ENCODE measurements at places on chromosomes 16 and 17.

DNA sequence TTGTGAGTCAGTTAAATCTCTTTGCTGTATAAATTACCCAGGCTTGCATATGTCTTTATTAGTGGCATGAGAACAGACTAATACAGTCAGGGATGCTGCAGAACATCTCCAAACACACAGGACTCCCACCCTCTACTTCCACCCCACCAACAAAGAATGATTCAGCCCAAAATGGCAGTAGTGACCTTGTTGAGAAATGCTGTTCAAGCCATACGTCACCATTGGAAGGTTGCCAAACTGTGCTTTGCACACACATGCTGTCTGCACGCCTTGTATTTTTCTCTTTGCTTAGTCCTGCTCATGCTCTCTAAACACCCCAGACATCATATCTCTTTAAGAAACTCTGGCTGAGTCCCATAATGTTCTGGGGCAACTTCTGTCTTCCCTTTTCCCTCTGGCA lies 589.6 kb downstream of the WWOX start:
- no peak overlapping the region for H3K27ac ChIP-seq
- no peaks in the 10 kb centered on the region for H3K27me3 ChIP-seq
- no peaks in the 10 kb centered on the region for H3K4me1 ChIP-seq
- no peak for DNase-seq

DNA sequence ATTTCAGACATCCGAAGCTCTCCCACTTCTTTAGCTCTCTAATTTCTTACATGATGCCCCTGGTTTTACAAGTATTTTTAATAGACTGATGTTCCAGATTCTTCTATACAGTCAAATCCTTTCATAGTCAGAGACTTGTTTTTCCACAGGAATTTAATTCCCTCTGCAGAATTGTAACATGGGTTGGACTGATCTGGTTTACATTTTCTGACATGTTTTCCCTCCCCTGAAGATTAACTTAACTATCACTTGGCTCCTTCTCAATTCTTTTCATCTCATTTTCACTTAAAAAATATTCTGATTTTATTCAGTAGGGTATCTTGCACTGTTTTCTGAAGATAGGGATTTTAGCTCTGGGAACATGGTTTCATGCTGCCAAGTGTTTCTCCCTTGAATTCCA lies 352.2 kb downstream of the MAF start:
- H3K36me3 ChIP-seq = no peaks in the 10 kb centered on the region
- no peak overlapping the region for H3K4me3 ChIP-seq
- no peak for DNase-seq
- no peak overlapping the region for H3K27ac ChIP-seq
- no peaks in the 10 kb centered on the region for H3K4me1 ChIP-seq

GRCh38 chr16:3696425-3697218 lies 20.7 kb downstream of the TRAP1 start:
- H3K27ac ChIP-seq = no peak overlapping the region
- H3K36me3 ChIP-seq = no peaks in the 10 kb centered on the region
- no peak for DNase-seq
- H3K4me1 ChIP-seq = no peaks in the 10 kb centered on the region

DNA sequence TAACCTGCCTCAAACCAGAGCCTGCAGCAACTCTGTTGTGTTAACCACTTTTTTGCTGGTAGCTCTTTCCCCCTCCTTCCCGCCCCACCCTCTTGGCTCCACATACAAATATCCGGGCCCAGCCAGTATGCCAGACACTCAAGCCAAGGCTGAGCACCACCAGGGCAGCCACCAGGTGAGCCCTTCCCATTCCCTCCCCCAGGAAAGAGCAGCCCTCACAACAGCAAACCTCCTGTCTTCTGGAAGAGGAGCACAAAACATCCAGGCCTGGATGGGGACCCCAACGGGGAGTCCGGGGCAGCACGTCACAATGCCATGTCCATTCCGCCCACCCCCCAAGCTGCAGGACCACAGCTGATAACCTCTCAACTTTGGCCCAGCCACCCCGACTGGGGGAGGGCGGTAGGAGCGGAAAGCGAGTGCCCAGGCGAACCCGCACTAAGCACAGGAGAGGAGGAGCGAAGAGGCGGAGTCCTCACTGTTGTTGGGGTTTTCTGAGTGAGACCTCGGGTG lies 757 bp downstream of the ORMDL3 start:
- DNase-seq = peak; percentile 29
- no peaks in the 10 kb centered on the region for H3K27me3 ChIP-seq
- peaks cover 43% of the 10 kb centered on the region for H3K4me1 ChIP-seq
- peak overlapping the region; percentile 55 for H3K4me3 ChIP-seq
- peaks cover 20% of the 10 kb centered on the region for H3K36me3 ChIP-seq
- no peak overlapping the region for H3K27ac ChIP-seq

DNA sequence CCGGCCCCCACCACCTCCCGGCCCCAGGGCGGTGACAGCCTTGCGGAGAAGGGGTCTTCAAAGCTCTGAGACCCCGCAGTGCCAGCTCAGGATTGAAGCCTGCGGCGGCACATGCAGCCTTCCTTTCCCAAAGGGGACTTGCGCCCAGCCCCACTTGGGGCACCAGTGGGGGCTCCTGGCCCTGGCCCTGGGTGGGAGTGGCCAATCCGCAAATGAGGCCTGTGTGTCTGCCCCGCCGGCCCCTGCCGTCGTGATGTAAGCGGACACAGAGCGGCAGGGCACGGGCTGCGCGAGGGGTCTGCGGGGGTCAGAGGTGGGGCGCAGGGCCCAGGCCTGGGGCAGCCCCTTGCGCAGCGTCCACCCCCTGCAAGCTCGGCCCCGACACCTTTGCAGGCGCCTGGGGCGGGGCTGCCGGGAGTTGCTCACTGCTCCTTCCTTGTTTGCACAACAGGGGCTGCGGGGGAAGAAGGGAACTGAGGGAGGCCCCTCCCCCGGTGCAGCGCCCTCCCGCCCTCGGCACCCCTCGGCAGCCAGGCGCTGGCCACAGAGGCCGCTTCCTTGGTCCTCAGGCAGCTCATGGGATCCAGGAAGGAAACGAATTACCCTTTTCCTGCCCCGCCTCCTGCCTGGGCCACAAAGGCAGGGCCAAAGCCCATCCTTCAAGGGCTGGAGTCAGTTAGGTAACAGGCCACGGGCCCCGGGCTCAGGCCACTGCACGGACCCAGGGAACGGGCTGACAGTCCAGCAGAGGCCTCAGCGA lies 2.9 kb downstream of the SLC16A3 start:
- H3K36me3 ChIP-seq = peaks cover 4% of the 10 kb centered on the region
- H3K4me3 ChIP-seq = peak overlapping the region; percentile 53
- no peaks in the 10 kb centered on the region for H3K27me3 ChIP-seq
- peak; percentile 35 for DNase-seq
- peak overlapping the region; percentile 55 for H3K27ac ChIP-seq

- H3K4me1 ChIP-seq = peaks cover 2% of the 10 kb centered on the region
- no peaks in the 10 kb centered on the region for H3K27me3 ChIP-seq
- H3K27ac ChIP-seq = no peak overlapping the region
- DNase-seq = no peak
- H3K4me3 ChIP-seq = no peak overlapping the region
- peaks cover 22% of the 10 kb centered on the region for H3K36me3 ChIP-seq
Observed at GRCh38 chr16:4392382-4393239, 21.0 kb downstream of the VASN start.

- DNase-seq = no peak
- H3K36me3 ChIP-seq = no peaks in the 10 kb centered on the region
- no peak overlapping the region for H3K4me3 ChIP-seq
- no peak overlapping the region for H3K27ac ChIP-seq
- no peaks in the 10 kb centered on the region for H3K27me3 ChIP-seq
- H3K4me1 ChIP-seq = no peaks in the 10 kb centered on the region
Observed at GRCh38 chr16:76118344-76118743, 158.9 kb upstream of the CNTNAP4 start.

DNA sequence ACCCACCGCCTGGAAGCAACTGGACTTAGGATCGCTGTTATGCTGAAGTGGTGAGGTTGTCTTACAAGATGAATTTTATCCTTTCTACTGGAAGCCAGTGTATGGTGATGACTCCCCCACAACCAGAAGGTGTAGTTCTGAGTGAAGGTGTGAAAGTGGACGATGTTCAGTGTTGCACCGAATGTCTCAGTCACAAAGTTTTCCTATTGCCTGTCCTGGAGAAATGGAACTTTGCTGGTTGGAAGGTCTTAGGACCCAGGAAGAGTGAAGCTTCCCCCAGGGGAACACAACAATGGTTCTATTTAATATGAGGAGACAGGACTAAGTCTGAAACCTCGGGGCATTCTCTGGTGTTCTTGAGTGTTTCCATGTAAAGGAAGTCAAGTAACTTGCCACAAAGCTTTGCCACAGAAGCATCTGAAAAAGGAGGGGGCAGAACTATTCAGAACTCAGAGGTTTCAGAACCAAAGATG lies 44.2 kb downstream of the USP22 start:
- peaks cover 21% of the 10 kb centered on the region for H3K36me3 ChIP-seq
- H3K4me3 ChIP-seq = no peak overlapping the region
- H3K27me3 ChIP-seq = no peaks in the 10 kb centered on the region

DNA sequence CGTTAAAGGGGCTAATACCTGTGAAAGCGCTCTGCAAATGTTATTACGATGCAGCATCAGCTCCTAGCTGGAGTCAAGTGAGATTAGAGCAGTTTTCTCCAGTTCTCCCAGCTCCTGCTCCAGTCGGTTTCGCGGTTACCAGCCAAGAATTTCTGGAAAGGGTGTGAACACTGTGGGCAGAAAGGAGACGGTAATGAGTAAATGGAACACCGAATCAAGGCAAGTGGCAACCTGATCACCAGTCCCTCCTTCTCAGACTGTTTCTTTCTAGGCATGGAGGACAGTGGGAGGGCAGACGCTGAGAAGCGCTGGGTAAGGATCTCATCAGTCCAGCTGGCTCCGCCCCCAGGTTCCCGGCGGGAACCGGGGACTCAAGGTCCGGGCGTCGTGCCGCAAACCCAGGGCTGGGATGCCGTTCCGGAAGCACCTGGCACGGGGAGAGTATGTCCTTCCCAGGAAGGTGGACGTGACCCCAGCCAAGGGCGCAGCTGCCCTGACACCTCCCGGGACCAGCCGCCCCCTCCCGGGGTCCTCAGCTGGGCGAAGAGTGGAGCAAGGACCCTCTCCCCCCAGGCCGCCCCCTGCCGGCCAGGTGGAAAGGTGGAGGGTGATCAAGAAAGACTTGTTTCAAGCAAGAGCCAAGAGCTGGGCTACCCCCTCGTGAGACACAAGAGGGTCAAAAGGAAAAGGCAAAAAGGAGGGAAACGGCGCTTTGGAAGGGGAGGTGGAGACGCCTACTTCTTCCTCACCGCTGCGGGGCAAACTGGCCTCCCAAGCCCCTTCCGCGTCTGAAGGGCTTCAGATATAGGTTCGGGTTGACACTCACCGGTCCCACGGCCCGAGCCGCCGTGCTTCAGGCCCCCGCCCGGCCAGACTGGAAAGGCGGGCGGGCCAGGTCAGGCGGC lies 481 bp downstream of the MYO19 start:
- H3K36me3 ChIP-seq = peaks cover 4% of the 10 kb centered on the region
- H3K4me3 ChIP-seq = peak overlapping the region; percentile 84
- peak overlapping the region; percentile 84 for H3K27ac ChIP-seq
- H3K27me3 ChIP-seq = no peaks in the 10 kb centered on the region
- DNase-seq = no peak

DNA sequence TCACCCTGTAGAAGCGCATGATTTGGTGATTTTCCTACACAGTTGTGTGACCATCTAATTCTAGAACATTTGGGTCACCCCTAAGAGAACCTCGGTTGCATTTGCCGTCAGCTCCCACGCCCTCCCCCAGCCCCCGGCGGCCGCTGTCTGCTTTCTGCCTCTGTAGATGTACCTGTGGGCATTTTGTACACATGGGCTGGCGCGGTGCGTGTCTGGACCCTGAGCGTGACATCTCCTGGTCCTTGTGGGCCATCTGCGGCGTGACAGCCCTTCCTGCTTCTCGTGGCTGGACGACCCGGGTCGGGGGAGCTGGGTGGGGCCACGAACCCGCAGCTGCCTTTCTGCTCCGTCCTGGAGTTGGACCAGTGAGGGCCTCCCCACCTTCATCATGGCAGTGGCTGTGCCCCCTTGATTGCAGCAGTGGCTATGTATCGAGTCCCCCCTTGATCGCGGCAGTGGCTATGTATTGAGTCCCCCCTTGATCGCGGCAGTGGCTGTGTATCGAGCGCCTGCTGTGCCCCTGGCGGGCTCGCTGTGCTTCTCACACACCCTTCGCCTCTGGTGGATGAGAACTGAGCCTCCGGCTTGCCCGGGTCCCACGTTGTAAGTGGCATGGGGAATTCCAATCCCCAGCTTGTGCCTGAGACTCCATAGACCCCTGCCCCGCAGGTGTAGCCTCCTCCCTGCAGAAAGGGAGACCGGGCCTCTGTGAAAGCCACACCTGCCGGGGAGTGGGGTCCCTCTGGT lies 24.1 kb downstream of the GSE1 start:
- no peak for DNase-seq
- H3K27me3 ChIP-seq = no peaks in the 10 kb centered on the region
- peaks cover 5% of the 10 kb centered on the region for H3K4me1 ChIP-seq
- H3K27ac ChIP-seq = no peak overlapping the region
- H3K36me3 ChIP-seq = no peaks in the 10 kb centered on the region

DNA sequence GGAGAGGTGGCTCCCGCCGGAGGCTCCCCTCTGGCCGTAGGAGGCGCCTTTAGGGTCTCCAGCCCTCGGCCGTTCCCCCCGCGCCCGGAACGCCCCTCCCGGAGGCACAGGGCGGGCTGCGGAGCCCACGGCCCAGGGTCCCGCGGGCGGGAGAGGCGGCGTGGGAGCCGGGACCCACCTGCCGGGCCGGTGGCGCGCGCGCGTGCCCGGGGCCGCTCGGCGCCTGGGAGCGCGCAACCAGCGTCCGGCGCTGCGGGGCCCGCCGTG lies at the start of gene MIF4GD:
Gene MIF4GD, minus strand, starts transcription at position 266 of the 267 bp plus-strand sequence. CDS start 1,036 bp downstream, outside the sequence.
- no peaks in the 10 kb centered on the region for H3K27me3 ChIP-seq
- H3K4me1 ChIP-seq = peaks cover 37% of the 10 kb centered on the region
- no peak for DNase-seq
- peak within 1 kb of the TSS; percentile 89 for H3K4me3 ChIP-seq
- peak within 1 kb of the TSS; percentile 50 for H3K27ac ChIP-seq
- H3K36me3 ChIP-seq = peaks cover 3% of the 10 kb centered on the region

DNA sequence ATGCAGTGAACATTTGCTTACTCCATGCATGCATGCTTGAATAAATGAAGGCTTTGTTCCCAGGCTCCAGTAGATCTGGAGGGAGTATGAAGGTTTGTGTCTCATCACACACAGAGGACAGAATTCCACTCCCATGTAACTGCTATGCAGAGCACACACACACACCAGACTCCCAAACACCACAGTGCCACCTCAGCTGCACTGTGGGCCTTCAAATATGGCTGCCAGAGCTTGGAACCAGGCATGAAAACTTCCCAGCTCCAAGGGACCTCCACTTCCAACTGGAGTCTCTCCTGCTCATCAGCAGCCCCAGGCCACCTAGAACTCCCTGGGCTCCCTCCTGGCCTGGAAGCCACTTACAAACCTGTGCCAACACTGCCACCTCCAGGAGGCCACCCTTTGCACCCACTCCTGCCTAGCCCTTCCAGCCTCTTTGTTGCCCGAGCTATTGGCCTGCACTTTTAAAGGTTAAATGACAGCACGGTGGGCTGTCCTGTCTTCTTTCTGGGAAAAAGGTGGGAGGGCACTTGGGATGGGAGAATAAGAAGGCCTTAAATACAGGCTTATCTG lies 151.2 kb downstream of the ZNF423 start:
- H3K36me3 ChIP-seq = no peaks in the 10 kb centered on the region
- no peak overlapping the region for H3K4me3 ChIP-seq
- H3K4me1 ChIP-seq = no peaks in the 10 kb centered on the region

Measured in endothelial cell of umbilical vein (primary cell).